ENCODE measurements at places on chromosomes 5 and 9.
A peak's percentile ranks its signal among the peaks of the same experiment; 100 is the strongest.

DNA sequence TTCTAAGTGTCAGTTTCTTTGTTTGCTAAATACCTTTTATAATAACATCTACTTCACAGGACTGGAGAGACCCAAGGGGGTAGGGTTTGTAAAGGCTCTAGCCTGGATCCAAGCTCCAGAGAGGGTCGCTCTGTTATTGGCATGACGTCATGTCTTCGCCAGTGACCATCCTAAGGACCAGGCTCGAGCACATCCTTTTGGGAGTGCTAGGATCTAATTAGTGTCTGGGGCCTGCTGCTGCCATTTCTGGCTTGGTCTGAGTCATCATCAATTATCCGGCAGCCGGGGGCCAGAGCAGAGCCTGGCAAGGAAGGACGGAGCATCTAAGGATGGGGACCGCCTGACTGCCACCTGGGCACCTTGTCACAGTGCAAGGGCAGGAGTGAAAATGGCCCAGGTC, 153.0 kb downstream of the NSG2 start:
- no peak for DNase-seq

DNA sequence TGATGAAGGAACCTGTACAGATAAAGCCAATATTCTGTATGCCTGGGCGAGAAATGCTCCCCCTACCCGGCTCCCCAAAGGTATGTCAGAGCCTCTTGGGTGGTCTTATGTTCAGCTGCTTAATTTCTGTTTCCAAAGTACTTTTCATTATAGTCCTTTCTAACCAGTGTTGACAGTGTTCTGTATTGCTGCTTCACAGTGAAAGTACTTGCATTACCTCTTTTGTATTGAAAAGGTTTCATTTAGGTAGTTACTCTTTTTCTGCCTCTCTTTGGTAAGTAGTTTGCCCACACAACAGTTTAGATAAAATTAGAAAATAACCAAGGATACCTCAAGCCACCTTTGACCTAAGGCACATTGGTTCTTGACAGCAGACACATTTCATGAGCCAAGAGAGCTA, 169.9 kb downstream of the PAM start:
- DNase-seq = no peak

- DNase-seq = no peak
These were observed 29.2 kb downstream of the MAT2B start for GRCh38 chr5:163534492-163535094.

GRCh38 chr5:72281764-72282499, 38.1 kb downstream of the MRPS27 start:
- no peak for DNase-seq

GRCh38 chr9:34568133-34568532, 21.4 kb downstream of the CNTFR start:
- no peak for DNase-seq

- DNase-seq = no peak
These were observed 275 bp downstream of the AHRR start for GRCh38 chr5:321726-322251.

DNA sequence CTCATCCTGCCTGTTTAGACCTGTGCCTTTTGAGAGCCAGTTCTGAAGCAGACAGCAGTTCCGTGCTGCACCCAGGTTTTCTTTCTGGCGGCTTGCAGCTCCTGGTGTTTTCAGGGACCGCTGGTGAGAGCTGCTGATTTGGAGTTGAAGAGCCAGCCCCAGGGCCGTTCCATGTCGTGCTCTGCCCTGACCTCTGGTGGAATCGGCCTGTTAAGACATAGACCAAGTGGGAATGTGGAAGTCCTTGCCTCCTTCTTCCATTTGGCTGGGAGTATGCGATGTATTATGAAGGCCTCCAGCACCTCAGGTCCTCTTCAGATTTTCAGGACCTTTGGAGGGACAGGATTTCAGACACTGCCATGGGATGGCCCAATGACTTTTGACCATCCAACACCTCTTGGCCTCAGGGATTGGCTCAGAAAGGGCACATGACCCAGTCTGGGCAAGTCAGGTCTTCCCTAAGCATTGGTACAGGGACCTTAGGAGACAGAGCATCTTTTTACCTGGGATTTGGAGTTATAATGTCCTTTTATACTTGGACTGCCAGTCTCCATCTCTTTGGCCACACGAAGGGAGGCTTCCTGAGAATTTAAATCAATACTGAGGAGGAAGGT, 136.1 kb upstream of the CLINT1 start:
- peak; percentile 53 for DNase-seq

- peak; percentile 56 for DNase-seq
These were observed 732 bp downstream of the MARCHF11 start for GRCh38 chr5:16178745-16179372.

- no peak for DNase-seq
These were observed at the start of gene IRX2 for GRCh38 chr5:2751592-2752021. IRX2 (minus strand) TSS chr5:2751677; CDS start chr5:2751413, 264 bp downstream.

GRCh38 chr9:131708226-131709002, 31.5 kb downstream of the RAPGEF1 start:
- no peak for DNase-seq

- no peak for DNase-seq
These were observed 140.0 kb downstream of the PBX3 start for GRCh38 chr9:125887172-125887571.

- DNase-seq = no peak
These were observed 315.2 kb upstream of the ACO1 start for GRCh38 chr9:32069169-32069813.

- DNase-seq = no peak
These were observed 21.9 kb downstream of the RASGRF2 start for GRCh38 chr5:80982093-80982492.

DNA sequence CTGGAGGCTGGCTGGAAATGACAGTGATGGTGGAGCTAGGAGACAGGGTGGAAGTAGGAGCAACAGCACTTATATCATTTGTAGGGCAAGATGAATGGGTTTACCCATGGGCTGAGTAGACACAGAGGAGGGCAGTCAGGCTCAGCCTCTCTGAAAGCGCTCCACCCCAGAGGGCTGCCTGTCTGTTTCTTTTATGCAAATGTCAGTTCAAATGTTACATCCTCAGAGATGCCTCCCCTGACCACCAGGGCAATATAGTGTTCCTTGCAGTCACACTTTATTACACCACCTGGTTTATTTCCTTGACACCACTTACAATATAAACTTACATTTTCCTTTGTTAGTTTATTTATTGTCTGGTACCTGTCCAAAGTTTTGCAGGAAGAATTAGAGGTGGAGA, 159.5 kb upstream of the IL12B start:
- DNase-seq = no peak

GRCh38 chr5:96008987-96009647, 47.5 kb upstream of the ELL2 start:
- no peak for DNase-seq

DNA sequence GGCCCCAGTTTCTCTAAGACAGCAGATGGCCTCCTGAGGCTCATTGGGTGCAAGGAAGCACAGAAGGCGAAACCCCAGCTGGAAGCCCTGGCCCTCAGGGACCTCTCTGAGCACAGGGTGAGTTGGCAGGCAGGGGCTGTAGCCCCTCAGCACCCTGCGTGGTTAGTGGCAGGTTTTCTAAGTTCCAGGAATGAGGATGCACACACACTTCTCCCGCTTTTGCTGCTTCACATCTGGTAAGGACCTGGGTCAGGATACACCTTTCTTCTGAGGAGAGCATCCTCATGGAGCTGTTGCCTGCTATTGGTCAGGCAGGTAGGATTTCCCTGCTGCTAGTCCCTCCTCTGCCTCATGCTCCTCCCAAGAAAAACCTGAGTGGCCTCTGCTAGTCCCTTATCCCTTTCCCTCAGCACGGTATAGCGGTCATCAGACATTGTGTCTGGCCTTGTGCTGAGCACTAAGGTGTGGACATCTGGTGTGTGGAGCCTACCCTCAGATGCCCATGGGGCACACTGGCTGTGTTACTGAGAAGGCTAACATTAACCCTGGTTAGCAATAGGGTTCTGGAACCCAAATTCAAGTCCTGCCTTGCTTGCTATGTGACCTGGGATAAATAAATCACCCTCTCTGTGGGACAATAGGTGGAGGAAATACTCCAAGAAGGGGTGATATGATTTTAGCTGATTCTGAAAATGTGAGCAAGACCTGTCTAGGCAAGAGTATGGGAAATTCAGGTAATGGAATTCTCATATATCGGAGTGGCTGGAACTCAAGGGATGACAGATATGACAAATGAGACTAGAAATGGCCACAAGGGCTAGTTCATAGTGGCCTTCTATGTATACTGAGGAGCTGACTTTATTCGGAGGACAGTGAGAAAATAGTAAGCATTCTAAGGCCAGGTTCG, 1.6 kb downstream of the SLC22A4 start:
- no peak for DNase-seq

DNA sequence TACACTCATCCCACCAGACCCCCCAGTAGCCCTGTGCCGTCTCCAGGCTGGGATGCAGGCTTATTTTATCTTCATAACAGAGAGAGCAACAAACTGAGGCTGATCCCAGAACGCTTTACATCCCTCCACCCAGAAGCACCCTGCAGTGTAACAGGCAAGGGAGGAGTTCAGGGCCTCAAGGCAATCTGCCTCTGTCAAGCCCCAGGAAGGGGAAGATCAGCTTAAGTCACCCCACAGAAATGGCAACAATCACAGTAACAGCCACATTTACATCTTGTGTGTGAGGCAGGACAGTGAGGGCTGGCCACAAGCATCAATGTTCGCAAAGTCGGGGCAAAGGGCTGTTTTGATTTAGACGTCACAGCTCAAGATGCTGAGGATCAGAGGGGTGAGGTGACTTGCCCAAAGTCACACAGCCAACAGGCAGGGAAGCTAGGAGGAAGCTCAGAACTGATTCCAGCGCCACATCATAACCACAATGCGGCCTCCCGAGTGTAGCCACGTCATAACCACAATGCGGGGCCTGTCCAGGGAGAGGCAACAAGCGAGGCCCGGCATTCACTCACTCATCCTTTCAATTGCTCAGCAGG, 14.4 kb downstream of the STK10 start:
- DNase-seq = peak; percentile 84

DNA sequence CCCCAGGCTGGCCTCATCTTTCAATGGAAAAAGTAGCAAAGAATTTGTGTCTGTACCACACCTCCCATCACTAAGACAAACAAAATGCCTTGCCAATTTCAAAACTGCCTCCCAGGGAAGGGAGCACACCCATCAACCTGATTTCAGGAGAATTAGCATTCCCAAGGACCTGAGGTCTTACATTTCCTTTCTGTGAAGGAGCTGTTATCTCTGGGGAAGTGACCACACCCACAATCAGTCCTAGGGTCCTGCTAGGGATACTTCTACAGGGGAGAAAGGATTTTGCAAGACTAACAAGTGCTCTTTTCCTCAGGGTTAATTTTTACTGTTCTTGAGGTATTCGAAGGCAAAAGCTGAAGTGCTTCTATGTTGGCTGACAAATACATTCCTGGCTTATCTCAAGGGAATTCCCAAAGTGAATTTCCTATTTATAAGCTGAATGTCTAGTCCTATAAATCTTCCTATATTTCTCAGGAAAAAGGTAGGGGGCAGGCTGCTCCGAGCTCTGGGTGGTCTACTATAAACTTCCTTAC, 97.4 kb upstream of the ITGA1 start:
- no peak for DNase-seq

GRCh38 chr5:119177226-119177625, 106.3 kb downstream of the DMXL1 start:
- no peak for DNase-seq

DNA sequence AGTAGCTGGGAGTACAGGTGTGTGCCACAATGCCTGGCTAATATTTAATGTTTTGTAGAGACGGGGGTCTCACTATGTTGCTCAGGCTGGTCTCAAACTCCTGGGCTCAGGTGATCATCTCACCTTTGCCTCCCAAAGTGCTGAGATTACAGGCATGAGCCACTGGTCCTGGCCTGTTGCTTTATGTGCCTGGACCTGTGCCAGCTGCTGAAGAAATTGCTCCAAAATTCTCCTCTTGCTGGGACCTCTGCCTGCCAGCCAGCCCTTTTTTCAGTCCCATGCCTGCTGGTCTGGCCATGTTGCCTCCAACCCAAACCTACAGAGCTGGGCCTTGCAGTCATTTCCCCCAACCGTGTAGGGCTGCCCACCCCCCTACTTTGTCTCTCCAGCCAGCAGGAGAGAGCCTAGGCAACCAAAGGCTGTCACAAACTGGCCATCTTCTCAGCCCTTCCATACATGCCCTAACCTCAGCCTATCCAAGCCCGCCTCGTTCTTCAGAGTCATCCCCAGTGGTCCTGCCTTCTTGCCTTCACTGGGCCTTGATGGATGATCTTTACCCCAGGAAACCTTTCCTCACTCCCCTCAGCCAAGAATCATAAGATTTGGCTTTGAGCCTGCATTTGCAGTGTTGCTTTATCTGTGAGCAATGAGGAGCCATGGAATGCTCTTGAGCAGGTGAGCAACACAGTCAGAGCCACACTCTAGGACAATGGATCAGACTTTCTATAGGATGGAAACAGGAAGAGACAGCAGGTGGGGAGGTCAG, 27.4 kb upstream of the SYNPO start:
- no peak for DNase-seq

- DNase-seq = no peak
These were observed 224.7 kb downstream of the NFIB start for GRCh38 chr9:14089051-14089803.

DNA sequence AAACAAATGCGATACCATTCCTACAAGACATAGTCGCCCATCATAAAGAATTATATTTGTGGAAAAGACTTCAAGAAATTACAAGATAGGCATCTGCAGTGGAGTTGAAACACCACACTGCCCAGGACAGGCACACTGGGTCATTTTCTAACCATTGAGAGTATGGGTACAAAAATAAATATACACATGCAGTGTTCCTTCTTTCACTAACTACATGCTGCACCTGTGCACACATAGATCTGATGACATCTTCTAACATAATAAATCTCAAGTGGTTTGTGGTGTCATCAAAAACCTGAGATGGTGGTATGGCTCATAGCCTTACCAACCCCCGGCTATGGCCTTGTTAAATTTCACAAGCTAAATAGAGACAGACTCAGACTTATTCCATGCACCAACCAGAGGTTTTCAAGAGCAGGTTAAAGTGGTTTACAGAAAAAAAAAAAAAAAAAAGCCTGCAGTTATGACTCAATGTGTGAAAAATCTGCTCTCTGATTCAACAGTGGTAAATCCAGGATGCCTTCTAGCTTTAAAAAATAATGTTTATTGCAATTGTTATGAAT, 12.4 kb upstream of the NFIB start:
- DNase-seq = no peak

DNA sequence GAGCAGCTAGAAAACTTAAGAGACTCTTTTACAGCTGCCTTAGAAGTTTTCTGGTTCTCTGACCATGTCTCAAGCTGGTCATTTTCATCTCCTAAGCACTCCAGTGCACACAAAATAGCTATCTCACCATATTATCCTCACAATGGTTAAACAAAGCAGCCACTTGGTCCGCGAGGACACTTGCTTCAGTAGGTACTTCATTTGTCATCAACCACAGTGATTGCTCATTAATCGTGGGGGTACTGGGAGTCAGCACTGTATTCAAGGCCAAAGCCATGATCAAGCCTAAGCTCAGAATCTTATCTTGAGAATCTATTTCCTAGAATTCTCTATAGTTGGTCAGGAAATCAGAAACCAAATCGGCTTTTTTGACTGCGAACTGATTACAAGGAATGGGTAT, 2.9 kb downstream of the ARL14EPL start:
- DNase-seq = no peak

Measured in activated CD8-positive, alpha-beta T cell treated with anti-CD3 and anti-CD28 coated beads, Interleukin-2, amount 10 ng/mL, durations not matched to agents 7 days and 5 days (primary cell).